ENCODE measurements at places on chromosomes 5 and 9. TPM values are rescaled to one million over a fixed set of nuclear protein-coding genes. Genes with fewer than 3 reads are reported as not detected.

The PCDHB2 gene
- polyA plus RNA-seq = 8.3 TPM

The STXBP1 gene
- 169 TPM for polyA plus RNA-seq

The LCN1 gene
- polyA plus RNA-seq = not detected

The PCDHB14 gene
- polyA plus RNA-seq = 5.4 TPM

The MEF2C gene
- polyA plus RNA-seq = 372 TPM

The RNF14 gene
- 96.9 TPM for polyA plus RNA-seq

The UBE2D2 gene
- polyA plus RNA-seq = 57.5 TPM

The NTNG2 gene
- polyA plus RNA-seq = 0.13 TPM

The FAM120A gene
- polyA plus RNA-seq = 13.7 TPM

The ALDH1A1 gene
- polyA plus RNA-seq = 228 TPM

The GPR107 gene
- polyA plus RNA-seq = 17.1 TPM

The SPINK6 gene
- 2,131 TPM for polyA plus RNA-seq

The PTGES gene
- not detected for polyA plus RNA-seq

The PCDHA12 gene
- 1.1 TPM for polyA plus RNA-seq

The BTNL8 gene
- not detected for polyA plus RNA-seq

The REXO4 gene
- 4.1 TPM for polyA plus RNA-seq

The AIF1L gene
- 2.6 TPM for polyA plus RNA-seq
